Hematopoietic multipotent progenitor cell (in vitro differentiated cells): ENCODE measurements at places on chromosomes 2 and 18.

- no peak for DNase-seq
Observed at GRCh38 chr18:29156531-29156930, 979.6 kb upstream of the CDH2 start.

DNA sequence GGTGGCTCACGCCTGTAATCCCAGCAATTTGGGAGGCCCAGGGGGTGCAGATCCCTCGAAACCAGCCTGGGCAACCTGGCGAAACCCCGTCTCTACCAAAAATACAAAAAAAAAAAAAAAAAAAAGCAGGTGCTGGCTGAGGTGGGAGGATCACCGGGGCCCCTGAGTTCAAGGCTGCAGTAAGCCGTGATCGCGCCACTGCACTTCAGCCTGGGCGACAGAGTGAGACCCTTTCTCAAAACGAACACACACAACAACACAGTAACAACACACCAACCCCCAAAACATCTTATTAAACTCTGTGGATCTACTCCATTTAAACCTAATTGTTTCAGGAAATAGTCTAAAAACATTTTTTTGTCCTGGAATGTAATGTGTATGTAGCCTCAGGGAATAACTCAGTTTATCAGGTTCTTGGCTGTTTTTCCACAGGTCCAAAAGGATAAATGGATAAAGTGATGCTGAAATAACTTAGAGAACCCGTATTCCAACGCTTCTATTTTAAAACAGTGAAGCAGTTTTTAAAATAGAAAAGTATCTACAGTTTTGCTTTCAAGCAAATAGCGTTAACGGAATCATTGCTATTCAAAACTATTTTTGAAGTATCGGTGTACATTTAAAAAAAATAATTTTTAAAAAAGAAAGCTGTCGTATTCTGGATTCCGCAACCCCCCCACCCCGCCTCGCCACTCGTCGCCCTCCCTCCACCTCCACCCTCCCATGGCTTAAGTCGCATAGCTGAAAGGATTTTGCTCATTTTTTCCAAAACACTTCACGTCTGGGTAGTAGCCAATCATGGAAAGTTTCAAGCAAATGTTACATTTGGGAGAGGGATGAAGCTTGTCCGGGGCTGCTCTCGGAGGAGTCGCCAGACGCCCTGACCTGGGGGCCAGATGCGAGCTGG lies 895 bp upstream of the GLS start:
- peak; percentile 60 for DNase-seq

DNA sequence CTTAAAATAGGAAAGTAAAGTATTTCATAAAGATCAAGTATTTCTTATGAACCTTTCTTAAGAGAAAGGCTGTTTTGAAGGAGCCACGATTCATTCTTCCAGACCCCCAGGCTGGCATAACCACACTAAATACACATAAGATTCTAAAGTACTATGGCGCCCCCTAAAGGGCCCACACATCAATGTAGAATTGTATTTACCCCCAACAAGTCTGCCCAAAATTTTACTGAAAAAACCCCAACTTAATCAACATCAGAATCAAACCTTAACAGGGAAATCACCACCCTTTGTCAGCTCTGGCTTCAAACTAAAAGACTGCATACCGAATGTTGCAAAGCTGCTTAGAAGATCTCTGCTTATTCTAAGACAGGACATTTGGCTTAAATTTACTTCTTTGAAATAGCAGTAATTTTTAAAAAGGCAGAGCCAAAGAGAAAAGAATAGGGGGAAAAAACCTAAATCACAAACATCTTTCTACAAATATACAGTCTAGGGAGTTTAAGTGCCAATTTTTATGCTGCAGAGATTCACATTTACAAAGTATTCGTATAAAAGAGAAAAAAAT lies 20.4 kb upstream of the BCL2 start:
- DNase-seq = peak; percentile 82

GRCh38 chr2:34408100-34408499 lies 809.0 kb upstream of the FAM98A start:
- no peak for DNase-seq

- DNase-seq = no peak
Observed at GRCh38 chr2:65153515-65153914, 23.6 kb upstream of the RAB1A start.

GRCh38 chr2:46041434-46041833 lies 255.8 kb upstream of the EPAS1 start:
- DNase-seq = no peak
